Hindlimb muscle (tissue), 1 donor: ENCODE measurements at places on chromosomes 1 and 21. TPM values are rescaled to one million over a fixed set of nuclear protein-coding genes. Genes with fewer than 3 reads are reported as not detected.
A peak's percentile ranks its signal among the peaks of the same experiment; 100 is the strongest.

Gene RNU1-2
- polyA plus RNA-seq, result not detected

Gene TMCC2
- 11.8 TPM for polyA plus RNA-seq

Gene SELENON
- polyA plus RNA-seq, result 58.5 TPM

Gene TRIM17
- polyA plus RNA-seq, result 1.1 TPM

Gene CLEC20A
- polyA plus RNA-seq, result not detected

Gene FMO4
- 3.8 TPM for polyA plus RNA-seq

Gene ABCD3
- 21.8 TPM for polyA plus RNA-seq

Gene NHLH2
- 0.10 TPM for polyA plus RNA-seq

Gene SELL
- polyA plus RNA-seq, result 2.6 TPM

Gene FHAD1
- 2.1 TPM for polyA plus RNA-seq

Gene MNDA
- polyA plus RNA-seq, result 3.9 TPM

Gene C1orf226
- 1.7 TPM for polyA plus RNA-seq

Gene NR1I3
- polyA plus RNA-seq, result 1.1 TPM

Gene PTPRC
- polyA plus RNA-seq, result 6.9 TPM

Gene PCSK9
- 9.1 TPM for polyA plus RNA-seq

DNA sequence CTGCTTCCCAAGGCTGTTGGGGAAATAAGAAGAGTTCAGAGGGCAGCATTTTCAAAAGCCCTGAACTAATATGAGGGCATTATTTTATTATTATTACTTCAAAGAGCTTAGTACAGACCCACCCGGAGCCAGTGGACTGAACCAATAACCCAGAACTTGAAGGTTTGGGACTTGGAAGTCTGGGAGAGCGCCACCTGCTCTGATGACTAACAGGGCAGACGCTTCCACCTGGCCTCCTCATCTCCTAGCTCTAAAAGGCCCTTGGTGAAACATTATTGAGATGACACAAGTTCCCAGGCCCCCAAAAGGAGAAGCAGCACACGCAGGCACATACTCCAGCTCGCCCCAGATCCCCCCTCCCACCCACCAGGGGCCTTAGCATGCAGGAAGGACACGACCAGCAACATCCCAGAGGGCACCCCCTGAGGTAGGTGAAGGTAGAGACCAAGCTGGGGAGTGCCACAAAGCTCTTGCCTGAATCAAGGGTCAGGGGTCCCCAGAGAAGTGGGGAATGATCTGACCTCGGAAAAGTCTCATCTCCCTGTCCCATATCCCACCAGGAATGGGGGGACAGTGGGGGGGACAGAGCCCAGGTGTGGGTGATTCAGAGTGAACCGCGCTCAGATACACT is 1.3 kb downstream of the DLGAP3 start:
- DNase-seq, result no peak

- no peak for DNase-seq
These were observed 103.0 kb downstream of the SSBP3 start for GRCh38 chr1:54302951-54303843.

GRCh38 chr1:28582248-28582615 is 9.8 kb upstream of the RAB42 start:
- DNase-seq, result no peak

- peak; percentile 79 for DNase-seq
These were observed at the start of gene MTARC2 for GRCh38 chr1:220748089-220748934. Gene MTARC2 (plus strand): TSS chr1:220748322. CDS start chr1:220748532, 210 bp downstream.

- DNase-seq, result no peak
These were observed 30.5 kb downstream of the FBXO2 start for GRCh38 chr1:11623702-11624101.

GRCh38 chr1:68218490-68218889 is 13.8 kb downstream of the WLS start:
- no peak for DNase-seq

DNA sequence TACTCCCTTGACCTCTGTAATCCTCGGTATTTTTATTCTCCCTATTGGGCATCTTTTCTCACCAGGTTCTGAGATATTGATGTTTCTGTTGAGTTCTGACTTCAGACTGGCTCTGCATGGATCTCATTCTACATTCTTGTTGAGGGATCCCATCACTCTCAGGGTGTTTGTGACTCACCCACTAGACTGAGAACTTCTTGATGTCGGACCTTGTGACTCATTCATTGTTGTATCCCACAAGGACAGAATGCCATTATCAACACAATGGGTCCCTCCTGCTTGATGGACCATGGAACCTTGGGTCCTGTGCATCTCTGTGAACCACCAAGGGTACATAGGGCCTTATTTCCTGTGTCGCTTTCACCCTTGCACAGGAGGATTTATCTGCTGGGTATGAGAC is 174.1 kb downstream of the PBX1 start:
- DNase-seq, result no peak

DNA sequence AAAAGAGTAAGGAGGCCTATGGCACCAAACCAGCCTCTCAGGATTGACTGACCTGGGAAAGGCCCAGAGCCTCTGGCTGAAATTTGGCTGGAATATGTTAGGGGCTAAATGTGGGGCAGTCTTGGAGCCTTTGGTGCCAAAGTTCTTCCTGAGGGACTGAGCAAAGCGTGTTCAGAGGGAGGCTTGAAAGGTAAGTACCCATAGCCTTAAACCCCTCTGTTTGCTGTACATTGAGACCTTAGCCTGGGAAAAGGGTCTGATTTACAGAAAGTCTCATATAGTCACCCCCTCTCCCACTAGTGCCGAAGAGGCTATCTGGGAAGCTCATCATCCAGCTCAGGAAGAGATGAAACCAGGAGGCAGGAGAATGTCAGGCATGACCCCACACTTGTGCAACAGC is at the start of gene LCE4A:
TSS of gene LCE4A (plus strand) at position 301 of the 400 bp plus-strand sequence. CDS start 916 bp downstream, outside the sequence.
- DNase-seq, result no peak

- DNase-seq, result no peak
These were observed 2.7 kb upstream of the KCNJ9 start for GRCh38 chr1:160078512-160079195.

DNA sequence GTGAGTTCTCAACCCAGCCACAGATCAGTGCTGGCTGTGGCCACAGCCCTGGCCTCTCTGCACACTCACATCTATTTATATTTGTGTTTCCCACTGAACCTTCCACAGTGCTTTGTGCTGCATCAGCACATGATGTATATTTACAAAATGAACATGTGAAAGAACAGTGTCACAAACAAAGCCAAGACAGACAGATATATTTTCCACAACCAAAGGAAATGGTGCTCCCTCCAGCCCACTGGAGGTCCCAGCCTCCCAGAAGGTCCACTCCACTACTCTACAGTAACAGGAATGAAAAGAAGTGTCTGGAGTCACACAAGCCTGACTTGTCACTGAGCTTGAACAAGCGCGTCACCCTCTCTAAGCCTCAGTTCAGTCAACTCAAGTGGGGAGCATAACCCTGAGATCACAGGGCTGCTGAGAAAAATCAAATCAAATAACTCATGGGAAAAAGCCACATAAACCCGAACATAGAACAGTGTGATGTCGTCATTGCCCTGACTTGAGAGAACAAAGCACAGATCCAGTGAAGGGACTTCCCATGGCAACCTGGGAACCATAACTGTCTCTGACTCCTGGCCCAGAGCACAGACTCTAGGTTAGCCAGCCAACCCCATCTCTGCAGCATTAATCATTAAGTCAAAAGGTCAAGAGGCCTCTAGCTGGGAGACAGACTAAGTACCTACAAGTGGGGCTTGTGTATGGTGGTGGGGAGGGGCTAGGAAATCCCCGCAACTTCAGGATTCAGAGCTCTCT is 121.2 kb downstream of the TRABD2B start:
- DNase-seq, result peak; percentile 31

- no peak for DNase-seq
These were observed 103.4 kb downstream of the VPS13D start for GRCh38 chr1:12333036-12333785.

GRCh38 chr1:189782295-189782694 is 695.4 kb downstream of the BRINP3 start:
- no peak for DNase-seq

- DNase-seq, result no peak
These were observed 100.1 kb downstream of the ATF6 start for GRCh38 chr1:161866241-161866640.

GRCh38 chr1:178060789-178061556 is 32.9 kb upstream of the RASAL2 start:
- no peak for DNase-seq

DNA sequence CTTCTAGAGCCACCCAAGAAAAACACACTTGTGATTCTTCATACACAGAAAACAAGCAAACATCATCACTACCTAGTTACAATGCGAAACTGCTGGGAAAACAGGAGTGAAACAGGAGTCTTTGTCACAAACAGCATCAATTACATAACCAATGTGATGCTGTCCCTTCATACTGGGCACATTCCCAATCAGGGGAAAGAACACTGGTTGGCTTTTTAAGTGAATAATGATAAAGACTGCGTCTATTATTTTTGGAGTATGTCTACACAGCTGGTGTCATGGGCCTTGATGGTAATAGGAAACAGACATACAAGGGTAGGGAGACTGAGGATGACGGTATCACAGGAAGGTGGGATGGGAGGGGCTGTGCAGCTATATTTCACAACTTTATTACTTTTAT is 43.3 kb downstream of the SIPA1L2 start:
- DNase-seq, result no peak

GRCh38 chr1:16158025-16158424 is 2.2 kb upstream of the EPHA2 start:
- no peak for DNase-seq

DNA sequence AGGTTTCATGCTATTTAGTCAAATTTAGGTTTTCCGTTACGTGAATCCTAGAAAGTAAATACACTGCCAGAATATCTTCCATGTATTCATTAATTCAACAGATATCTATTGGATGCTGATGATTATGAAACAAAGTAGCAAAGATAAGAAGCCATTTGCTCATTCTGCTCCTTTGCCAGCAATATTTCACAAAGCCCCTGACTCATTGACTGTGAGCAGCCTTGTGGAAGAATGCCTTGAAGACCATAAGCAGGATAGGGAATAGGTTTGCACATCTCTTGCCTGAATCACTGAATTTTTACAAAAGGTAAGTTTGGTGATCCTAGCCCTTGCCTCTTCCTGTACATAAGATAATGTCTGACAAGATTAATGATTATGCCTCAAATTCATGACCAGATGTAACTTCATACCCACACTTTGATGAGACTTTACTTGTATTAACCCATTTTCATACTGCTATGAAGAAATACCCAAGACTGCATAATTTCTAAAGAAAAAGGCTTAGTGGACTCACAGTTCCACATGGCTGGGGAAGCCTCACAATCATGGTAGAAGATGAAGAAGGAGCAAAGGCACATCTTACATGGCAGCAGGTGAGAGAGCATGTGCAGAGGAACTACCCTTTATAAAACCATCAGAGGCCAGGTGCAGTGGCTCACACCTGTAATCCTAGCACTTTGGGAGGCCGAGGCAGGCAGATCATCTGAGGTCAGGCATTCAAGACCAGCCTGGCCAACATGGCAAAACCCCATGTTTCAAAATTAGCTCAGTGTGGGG is 1.6 kb upstream of the PIGK start:
- DNase-seq, result no peak

DNA sequence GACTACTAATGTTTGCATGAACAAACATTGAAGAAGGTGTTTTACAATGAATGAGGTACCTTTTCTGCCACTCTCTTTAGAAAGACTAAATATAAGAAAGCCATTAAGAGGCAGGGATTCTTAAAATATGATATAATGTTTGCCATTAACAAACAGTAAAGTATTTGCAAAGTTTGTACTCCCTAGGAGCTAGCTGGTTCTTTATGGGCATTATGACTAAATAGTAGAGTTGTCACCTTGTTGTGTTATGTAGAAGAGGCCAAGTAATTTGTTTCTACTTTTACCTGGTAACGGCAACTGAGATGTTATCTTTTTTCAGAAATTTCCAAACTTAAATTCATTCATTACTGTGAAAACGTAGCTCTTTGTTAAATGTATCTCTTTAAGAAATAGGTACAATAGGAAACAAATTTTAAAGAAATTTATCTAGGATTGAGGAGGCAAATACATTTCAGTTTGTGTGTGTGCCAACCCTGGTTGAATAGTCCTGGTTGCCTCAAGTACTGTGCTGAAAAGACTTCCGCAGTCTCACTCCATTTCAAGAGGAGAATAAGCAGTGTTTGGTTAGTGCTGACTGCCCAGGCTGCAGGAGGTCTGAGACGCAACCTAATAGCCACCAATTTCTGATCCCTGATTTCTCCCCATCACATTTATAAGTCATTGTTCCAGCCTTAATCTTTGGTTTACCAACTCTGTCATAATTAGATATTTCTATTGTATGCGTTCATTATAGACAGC is 52.1 kb downstream of the WDR3 start:
- no peak for DNase-seq

GRCh38 chr1:212792396-212792908 is 758 bp downstream of the TATDN3 start:
- DNase-seq, result no peak

- no peak for DNase-seq
These were observed 2.7 kb downstream of the STUM start for GRCh38 chr1:226551299-226551698.

DNA sequence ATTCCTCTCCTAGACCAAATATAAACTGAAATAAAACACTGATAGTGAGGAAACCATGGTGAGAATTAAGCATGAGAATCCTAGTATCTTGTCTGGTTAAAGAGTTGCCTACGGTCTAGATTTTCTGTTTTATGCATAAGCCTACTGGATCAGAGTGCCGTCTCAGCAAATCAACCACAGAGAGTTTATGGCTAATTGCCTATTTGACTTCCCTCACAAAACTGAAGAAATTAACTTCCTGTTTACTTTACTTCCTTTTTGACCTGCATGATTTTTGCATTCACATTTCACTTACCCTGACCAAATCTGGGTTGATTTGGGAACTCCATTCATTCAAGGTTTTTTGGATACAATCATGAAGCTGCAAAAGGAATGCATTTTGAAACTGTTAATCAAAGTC is 5.0 kb downstream of the GCLM start:
- DNase-seq, result no peak

GRCh38 chr1:226310637-226311195 is 1.8 kb upstream of the LIN9 start:
- DNase-seq, result no peak

- DNase-seq, result peak; percentile 56
These were observed 27.2 kb upstream of the FOXE3 start for GRCh38 chr1:47388891-47389238.

GRCh38 chr1:38061883-38062328 is 15.3 kb upstream of the POU3F1 start:
- no peak for DNase-seq

- DNase-seq, result no peak
These were observed 106.2 kb downstream of the EPHB2 start for GRCh38 chr1:22816803-22817202.

GRCh38 chr1:27570784-27571183 is 33.2 kb downstream of the AHDC1 start:
- no peak for DNase-seq

- DNase-seq, result no peak
These were observed 7.8 kb upstream of the MEF2D start for GRCh38 chr1:156508205-156508954.

- no peak for DNase-seq
These were observed 3.2 kb downstream of the CYP4B1 start for GRCh38 chr1:46802081-46802480.

GRCh38 chr1:75203415-75204277 is 69.5 kb downstream of the LHX8 start:
- DNase-seq, result peak; percentile 19
